ENCODE measurements at places on chromosomes 12 and 14.

DNA sequence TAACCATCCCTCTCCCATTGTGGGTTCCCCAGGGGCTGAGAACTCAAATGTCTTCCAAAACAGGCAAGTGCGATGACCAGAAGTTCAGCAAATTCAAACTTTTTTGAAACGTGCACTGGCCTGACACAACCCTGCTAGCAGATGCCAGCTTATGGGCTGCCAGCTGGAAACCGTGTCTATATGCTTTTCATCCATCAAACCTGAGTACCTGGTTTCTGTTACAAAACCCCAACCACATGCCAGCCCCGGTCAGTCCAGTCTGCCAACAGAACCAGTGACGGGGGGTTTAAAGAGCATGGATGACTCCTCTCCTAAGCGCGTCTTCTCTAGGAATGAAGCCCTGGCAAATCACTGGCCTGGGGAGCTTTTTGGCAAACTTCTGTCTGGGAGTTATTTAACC is 189.7 kb downstream of the TTC7B start:
- no peak for DNase-seq

DNA sequence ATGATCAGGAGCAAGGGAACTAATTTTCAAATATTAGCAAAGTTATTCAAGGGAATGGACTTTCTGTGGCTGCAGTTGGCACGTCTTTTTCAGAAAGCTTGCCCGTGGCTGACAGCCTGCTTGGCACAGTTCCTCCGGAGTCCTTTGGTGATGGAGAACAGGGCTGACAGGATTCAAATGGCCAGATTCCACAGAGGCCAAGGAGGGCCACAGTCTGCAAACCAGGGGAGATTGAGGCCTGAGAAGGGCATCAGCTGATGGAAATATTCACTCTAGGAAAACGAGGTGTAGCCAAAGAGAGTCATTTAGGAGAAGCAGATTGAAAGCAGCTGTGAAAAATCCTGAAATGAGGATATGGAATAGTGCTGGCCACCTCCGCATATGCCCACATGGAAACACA is 178.3 kb downstream of the EMP1 start:
- DNase-seq = no peak

DNA sequence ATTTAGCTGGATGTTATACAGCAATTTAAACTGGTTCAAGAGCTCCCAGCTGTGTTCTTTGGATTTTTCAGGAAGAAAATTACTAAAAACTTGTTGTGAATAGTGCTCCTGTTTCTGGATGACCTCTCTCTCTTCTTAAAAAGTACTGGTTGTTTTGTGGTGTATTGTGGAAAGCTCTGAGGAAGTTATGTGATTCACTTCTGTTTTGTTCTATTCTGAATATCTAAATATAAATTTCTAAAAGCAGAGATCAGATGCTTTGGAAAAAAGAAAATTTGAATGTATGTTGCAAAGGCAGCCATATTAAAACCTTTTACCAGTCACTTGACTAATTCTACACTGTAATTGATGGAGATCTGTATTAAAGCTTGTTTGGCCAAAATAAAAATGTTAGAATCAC is 3.4 kb upstream of the C3AR1 start:
- no peak for DNase-seq

DNA sequence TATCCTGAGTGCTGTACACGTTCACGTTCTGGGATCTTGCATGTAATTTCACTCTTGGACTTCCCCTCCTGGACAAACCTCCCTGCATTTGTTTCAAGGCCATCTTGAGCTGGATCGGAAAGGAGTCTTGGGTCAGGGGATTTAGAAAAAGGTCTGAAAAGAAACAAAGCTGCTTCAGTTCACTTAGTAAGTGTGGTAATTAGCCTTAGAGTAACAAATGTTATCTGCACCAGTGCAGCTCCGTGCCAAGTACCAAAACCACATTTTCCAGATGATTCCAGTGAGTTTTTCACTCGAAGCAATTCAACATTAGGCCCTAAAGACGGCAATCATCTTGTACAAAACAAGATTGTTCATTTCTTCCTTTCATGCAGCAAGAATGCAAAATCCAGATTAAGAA is 39.4 kb upstream of the ATXN2 start:
- DNase-seq = no peak

DNA sequence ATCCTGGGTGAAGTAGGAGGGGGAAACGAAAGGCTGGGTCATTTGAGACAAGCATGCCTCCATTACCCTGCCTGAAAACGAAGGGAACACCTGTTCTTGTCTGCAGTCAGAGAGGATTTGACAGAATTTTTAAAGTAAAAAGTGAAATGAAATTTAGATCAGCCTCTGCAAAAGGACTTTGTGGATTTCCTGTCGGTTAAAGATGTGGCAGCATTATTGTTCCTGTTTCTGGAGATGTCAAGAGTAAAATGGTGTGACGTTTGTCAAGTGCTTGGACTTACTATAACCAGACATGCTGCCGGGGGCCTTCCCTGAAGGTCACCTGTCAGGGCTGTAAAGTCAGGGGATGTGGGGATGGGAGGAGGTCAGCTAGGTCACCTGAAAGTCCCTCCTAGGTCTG is 32.0 kb downstream of the NRXN3 start:
- DNase-seq = no peak

GRCh38 chr12:91640021-91640420 is 457.4 kb upstream of the DCN start:
- no peak for DNase-seq

GRCh38 chr12:100171248-100171647 is 28.6 kb upstream of the BLTP3B start:
- no peak for DNase-seq

GRCh38 chr12:81176796-81177195 is 98.9 kb downstream of the ACSS3 start:
- no peak for DNase-seq

DNA sequence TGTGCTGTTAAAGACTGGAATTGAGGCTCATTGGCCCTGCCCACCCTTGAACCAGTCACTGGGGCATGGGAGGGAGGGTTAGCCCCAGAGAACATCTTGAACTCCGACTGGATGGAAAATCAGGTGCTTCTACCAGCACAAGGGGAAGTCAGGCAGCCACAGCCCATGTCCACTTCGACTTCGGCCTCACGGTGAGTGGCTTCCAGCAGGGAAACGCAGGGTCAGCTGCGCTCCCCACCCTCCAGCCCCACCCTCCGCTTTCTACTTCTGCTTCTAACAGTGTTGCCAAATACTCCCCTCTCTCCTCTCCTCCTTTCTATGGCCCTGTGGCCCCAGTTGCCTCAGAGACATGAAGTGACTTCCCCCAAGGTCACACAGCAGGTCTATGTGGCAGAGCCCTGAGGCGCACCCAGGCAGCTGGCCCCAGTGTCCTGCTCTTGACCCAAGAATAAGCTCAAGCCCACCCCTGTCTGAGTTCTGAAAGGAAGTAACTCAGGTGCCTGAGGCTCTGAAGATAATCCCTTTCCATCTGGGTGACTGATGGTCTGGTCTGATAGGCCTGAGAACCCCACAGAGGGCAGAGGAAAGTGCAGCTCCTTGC is 11.9 kb upstream of the SH2B3 start:
- DNase-seq = no peak

- DNase-seq = no peak
These were observed 97.8 kb downstream of the SLC6A15 start for GRCh38 chr12:84814664-84815245.

- no peak for DNase-seq
These were observed 12.3 kb downstream of the CHST11 start for GRCh38 chr12:104469066-104469465.

DNA sequence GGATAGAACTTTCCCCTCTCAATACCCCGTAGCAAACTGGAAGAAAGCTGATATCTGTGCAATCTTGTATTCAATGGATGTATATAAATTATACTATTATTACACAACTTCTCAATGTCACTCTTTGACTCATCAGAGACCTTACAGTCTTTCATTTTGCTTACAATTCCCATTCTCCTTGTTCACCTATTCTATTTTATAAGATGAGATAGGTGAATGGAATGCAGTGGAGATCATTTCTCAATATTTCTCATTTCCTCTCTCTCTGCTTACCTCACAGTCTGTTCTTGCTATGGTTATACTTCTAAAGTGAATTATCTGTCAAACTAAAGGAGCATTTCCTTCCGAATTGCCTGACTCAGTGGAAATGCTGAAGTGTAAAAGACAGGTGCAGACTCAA is 14.9 kb downstream of the FOXA1 start:
- no peak for DNase-seq

GRCh38 chr12:79298506-79298905 is 392.3 kb downstream of the PAWR start:
- DNase-seq = no peak

DNA sequence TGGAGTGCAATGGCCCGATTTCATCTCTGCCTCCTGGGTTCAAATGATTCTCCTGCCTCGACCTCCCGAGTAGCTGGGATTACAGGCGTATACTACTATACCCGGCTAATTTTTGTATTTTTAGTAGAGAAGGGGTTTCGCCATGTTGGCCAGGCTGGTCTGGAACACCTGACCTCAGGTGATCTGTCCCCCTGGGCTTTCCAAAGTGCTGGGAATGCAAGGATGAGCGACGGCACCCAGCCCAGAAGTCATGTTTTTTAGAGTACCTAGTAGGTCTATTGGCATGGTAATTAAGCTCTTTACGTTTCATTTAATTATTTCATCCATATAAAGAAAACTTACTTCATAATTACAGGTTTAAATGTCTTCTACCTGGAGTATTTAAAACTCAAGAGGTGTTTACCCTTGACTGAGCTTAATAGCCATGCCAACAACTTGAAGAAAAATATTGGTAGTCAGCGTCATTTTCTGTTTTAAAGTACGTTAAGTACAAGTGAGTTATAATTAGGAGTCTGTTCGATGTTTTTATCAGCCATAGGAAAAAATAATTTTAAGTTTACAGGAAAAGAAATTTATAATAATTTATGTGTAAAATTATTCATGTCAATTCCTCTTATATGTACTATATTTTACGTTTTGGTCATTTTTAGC is 4.0 kb downstream of the TMPO start:
- no peak for DNase-seq

Data from T-cell (primary cell).